ENCODE measurements at places on chromosomes 4 and X. TPM values are rescaled to one million over a fixed set of nuclear protein-coding genes. Genes with fewer than 3 reads are reported as not detected.

DNA sequence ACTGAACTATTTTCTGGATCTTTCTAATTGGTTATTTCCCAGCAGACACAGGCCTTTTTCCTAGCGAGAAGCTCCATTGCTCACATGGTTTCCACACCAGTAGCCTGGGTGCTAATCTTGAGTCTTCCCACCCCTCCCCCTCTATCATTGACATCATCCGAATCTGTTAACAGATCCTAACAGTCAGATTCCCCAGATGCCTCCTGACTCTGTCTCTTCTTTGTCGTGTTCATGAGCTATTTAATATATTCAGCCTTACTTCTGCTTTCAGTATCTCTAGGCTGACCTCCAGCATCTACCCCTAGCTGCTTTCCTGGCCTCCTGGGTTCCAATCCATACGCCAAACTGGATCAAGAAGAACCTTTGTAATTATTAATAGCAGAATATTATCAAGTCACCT lies 85.0 kb downstream of the CLNK start:
- peaks cover 1% of the 10 kb centered on the region for H3K27me3 ChIP-seq
- no peak for DNase-seq
- no peak overlapping the region for H3K4me3 ChIP-seq
- H3K4me1 ChIP-seq, result no peaks in the 10 kb centered on the region

GRCh38 chr4:53552711-53553110 lies 38.6 kb downstream of the LNX1 start:
- H3K27ac ChIP-seq, result no peak overlapping the region
- DNase-seq, result no peak
- no peaks in the 10 kb centered on the region for H3K36me3 ChIP-seq
- no peak overlapping the region for H3K4me3 ChIP-seq
- no peaks in the 10 kb centered on the region for H3K27me3 ChIP-seq

- no peaks in the 10 kb centered on the region for H3K36me3 ChIP-seq
- H3K27ac ChIP-seq, result no peak overlapping the region
- DNase-seq, result no peak
- H3K4me1 ChIP-seq, result no peaks in the 10 kb centered on the region
Measured at GRCh38 chr4:44415251-44415650, 33.4 kb downstream of the KCTD8 start.

- no peak overlapping the region for H3K27ac ChIP-seq
- no peak overlapping the region for H3K4me3 ChIP-seq
- no peaks in the 10 kb centered on the region for H3K36me3 ChIP-seq
- no peaks in the 10 kb centered on the region for H3K27me3 ChIP-seq
- no peaks in the 10 kb centered on the region for H3K4me1 ChIP-seq
- DNase-seq, result no peak
Measured at GRCh38 chr4:175776217-175776616, 35.8 kb downstream of the GPM6A start.

DNA sequence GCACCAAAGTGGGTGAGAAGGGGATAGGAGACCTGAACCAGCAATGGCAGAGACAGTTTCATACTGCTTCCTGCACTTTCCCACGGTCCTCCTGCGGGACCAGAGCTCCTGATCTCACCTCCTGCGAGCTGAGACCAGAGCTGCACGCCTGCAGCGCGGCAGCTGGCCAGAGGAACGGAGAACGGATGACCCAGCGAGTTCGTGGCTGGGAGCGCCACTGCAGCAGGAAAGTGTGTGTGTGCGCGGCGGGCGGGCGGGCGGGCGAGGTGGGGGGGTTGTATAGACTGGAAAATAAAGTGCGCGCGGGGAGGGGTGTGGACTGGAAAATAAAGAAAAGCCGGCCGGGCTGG lies 16.5 kb downstream of the MCF2 start:
- no peaks in the 10 kb centered on the region for H3K36me3 ChIP-seq
- H3K4me3 ChIP-seq, result peak overlapping the region; percentile 26
- H3K4me1 ChIP-seq, result peaks cover 2% of the 10 kb centered on the region
- DNase-seq, result no peak
- peaks cover 7% of the 10 kb centered on the region for H3K27me3 ChIP-seq
- no peak overlapping the region for H3K27ac ChIP-seq

DNA sequence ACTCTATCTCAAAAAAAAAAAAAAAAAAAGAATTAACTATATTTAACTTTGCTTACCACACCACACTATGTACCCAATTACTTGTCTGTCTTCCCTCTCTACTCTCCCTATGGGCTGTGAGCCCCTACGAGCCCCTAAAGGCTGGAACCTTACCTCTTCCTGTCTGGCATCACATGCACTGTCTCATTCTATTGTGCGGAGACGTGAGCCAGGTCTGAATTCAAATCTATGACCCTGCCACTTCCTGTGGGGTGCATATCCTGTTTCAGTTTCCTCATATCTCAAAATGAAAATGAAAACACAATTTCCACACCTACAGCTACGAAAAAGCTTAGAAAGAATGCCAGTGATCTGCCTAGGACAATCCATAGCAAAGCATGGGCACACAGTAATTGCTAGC lies 42.9 kb upstream of the HS3ST1 start:
- peak overlapping the region; percentile 14 for H3K4me3 ChIP-seq
- peaks cover 33% of the 10 kb centered on the region for H3K4me1 ChIP-seq
- H3K27ac ChIP-seq, result peak overlapping the region; percentile 31
- peaks cover 8% of the 10 kb centered on the region for H3K36me3 ChIP-seq
- peaks cover 4% of the 10 kb centered on the region for H3K27me3 ChIP-seq
- peak; percentile 69 for DNase-seq

GRCh38 chrX:2694914-2695267 lies 3.8 kb downstream of the CD99 start:
- H3K36me3 ChIP-seq, result peaks cover 67% of the 10 kb centered on the region
- no peak for DNase-seq
- H3K4me1 ChIP-seq, result peaks cover 62% of the 10 kb centered on the region
- H3K27me3 ChIP-seq, result no peaks in the 10 kb centered on the region
- peak overlapping the region; percentile 96 for H3K27ac ChIP-seq

DNA sequence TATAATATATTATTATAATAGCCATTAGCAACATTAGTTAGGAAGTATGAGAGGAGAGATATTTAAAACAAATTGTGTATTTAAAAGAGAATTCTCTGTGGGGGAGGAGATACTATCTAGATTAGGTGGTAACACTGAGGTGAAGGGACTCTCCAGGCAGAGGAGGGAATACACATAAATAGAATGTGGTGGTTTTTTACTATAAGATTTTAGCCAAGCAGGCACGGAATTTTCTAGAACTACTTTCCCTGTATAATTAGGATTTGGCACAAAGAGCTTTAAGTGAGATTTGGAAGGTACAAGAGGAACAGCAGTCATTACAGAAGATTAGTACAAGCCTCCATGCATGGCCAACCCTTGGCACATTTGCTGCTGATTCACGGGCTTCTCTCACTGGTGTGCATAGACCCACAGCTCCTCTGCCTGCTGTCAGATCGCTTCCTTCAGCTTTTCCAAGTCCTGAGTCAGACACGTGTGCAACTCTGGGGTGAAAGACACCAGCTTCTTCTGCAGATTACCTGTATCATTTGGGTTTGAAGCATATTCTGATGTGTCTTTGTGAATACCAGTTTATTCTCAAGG lies 685.5 kb downstream of the KCTD8 start:
- no peaks in the 10 kb centered on the region for H3K27me3 ChIP-seq
- H3K4me3 ChIP-seq, result no peak overlapping the region
- DNase-seq, result no peak
- H3K4me1 ChIP-seq, result no peaks in the 10 kb centered on the region
- no peaks in the 10 kb centered on the region for H3K36me3 ChIP-seq

DNA sequence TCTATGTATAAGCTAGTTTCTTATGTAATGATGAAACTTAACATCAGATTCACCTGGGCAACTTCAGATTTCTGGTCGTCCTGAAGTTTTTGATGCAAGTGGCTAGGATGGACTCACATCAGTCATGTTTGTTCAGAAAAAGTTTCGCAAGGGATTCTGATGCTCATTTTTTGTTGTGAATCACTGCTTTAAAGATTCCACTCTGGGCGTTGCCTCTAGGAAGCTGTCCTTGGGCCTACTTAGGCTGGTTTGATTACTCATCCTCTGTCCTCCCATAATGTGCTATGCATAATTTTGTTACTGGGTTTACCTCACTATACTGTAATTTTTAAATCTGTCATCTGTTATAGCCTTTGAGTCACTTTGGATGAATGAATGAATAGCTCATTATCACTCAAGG lies 30.8 kb downstream of the HERC3 start:
- no peak for DNase-seq
- H3K4me3 ChIP-seq, result no peak overlapping the region
- H3K27me3 ChIP-seq, result no peaks in the 10 kb centered on the region
- no peak overlapping the region for H3K27ac ChIP-seq

DNA sequence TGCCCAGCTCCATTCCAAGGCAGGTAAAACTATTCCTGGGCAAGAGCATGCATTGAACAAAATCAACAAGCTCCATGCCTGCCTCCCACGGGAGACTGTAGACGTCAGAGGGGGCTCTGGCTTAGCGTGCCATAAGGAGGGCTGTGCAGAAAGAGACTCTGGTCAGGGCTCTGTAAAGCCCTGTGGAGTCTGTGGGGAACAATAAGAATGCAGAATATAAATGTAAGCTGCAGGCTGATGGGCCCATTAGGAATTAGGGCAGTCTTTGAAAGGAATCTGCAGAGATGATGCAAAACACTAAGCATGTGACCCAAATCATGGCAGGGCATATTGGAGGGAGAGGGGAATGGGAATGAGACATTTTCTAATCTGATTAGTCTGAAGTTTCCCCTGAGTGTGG lies 170.3 kb downstream of the EFHC2 start:
- H3K27ac ChIP-seq, result no peak overlapping the region
- no peak for DNase-seq
- H3K36me3 ChIP-seq, result peaks cover 9% of the 10 kb centered on the region
- no peaks in the 10 kb centered on the region for H3K4me1 ChIP-seq
- H3K27me3 ChIP-seq, result no peaks in the 10 kb centered on the region

GRCh38 chrX:133185119-133185518 lies 33.0 kb downstream of the TFDP3 start:
- no peaks in the 10 kb centered on the region for H3K4me1 ChIP-seq
- no peak overlapping the region for H3K27ac ChIP-seq
- DNase-seq, result no peak
- H3K36me3 ChIP-seq, result no peaks in the 10 kb centered on the region
- no peaks in the 10 kb centered on the region for H3K27me3 ChIP-seq

DNA sequence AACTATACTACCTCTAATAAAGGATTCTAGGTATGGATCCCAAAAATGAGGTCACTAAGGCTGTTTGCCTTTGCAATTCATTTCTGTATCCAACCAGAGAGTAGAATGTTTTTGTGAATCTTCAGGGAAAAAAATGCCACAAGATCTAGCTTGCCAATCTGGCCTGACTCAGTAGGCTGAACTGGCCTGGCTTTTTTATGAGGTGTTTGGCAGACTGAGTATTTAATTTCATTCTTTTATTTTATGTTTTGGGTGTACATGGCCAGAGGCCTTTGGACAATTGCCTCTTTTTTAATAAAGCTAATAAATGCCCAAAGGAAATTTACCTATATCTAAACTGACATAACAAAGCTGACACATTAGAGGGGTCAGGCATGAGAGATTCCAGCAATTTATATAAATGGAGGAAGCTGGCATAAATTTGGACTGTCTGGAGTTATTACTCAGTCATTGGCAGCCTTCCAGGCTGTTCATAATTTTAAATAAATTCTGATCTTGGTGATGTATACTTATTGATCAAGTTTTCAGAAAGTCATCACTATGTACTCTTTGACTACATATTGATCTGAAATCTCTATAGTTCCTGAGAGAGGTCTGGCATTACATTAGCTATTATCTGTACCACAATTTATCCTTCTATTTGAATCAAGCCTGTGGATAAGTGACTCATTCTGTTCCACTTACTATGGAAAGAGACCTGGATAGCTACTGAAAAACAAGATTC lies 376.4 kb upstream of the NOCT start:
- H3K4me1 ChIP-seq, result no peaks in the 10 kb centered on the region
- no peak for DNase-seq
- H3K27me3 ChIP-seq, result no peaks in the 10 kb centered on the region

DNA sequence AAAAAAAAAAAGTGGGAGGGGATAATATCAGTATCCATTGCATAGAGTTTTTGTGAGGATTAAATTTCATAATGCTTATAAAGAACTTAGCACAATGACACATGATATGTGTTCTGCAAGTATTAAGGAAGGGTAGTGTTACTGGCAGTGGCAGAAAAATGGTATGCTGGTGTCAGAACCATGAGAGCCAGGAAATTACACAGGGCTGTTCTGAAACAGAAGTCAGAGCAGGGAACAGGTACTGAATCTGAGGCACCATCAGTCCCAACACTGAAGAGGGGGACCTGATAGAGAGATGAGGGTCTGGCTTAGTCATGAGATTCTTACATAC lies 601.1 kb upstream of the GRIA3 start:
- H3K27me3 ChIP-seq, result no peaks in the 10 kb centered on the region
- H3K4me1 ChIP-seq, result no peaks in the 10 kb centered on the region
- DNase-seq, result no peak
- no peaks in the 10 kb centered on the region for H3K36me3 ChIP-seq
- no peak overlapping the region for H3K27ac ChIP-seq

- H3K4me3 ChIP-seq, result no peak overlapping the region
- H3K27me3 ChIP-seq, result no peaks in the 10 kb centered on the region
- no peak for DNase-seq
- no peaks in the 10 kb centered on the region for H3K4me1 ChIP-seq
- H3K36me3 ChIP-seq, result peaks cover 42% of the 10 kb centered on the region
Measured at GRCh38 chr4:1927675-1928074, 56.5 kb downstream of the NSD2 start.

DNA sequence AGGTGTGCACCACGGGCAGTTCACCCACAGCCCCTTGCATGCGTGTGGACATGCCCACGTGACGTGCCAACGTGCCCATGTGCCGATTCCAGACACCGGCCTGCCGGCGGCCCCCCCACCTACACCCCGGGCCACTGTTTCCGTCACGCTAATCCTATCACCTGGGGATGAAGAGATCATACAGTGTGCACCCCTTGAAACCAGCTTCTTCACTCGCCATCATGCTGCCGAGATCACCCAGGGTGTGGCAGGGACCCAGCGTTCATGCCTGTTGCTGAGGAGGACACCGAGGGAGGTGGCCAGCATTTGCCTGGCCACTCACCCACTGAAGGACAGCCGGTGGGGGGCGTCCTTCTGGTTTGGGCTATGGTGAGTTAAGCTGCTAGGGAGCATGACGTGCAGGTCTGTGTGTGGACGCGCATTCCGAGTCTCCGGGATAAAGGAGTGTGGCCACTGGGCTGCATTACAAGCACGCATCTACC lies 14.1 kb downstream of the CTBP1 start:
- no peaks in the 10 kb centered on the region for H3K27me3 ChIP-seq
- no peak for DNase-seq
- H3K4me1 ChIP-seq, result no peaks in the 10 kb centered on the region
- H3K27ac ChIP-seq, result no peak overlapping the region

- no peak overlapping the region for H3K27ac ChIP-seq
- H3K4me3 ChIP-seq, result no peak overlapping the region
- DNase-seq, result no peak
- peaks cover 60% of the 10 kb centered on the region for H3K4me1 ChIP-seq
- no peaks in the 10 kb centered on the region for H3K27me3 ChIP-seq
Measured at GRCh38 chr4:151991884-151992167, 231.0 kb upstream of the GATB start.

Gene NPNT
- not detected for total RNA-seq

Gene ACTRT1
- not detected for total RNA-seq

Gene ZNF157
- 0.50 TPM for total RNA-seq

Gene AADAT
- not detected for total RNA-seq

Measured in activated CD4-positive, alpha-beta memory T cell treated with anti-CD3 and anti-CD28 coated beads for 36 hours (primary cell).